ENCODE measurements at places on chromosomes 2 and 18.

GRCh38 chr2:54065411-54065810 is 50.0 kb upstream of the ACYP2 start:
- no peak for DNase-seq

- no peak for DNase-seq
Observed at GRCh38 chr2:9220201-9220600, 13.6 kb downstream of the ASAP2 start.

DNA sequence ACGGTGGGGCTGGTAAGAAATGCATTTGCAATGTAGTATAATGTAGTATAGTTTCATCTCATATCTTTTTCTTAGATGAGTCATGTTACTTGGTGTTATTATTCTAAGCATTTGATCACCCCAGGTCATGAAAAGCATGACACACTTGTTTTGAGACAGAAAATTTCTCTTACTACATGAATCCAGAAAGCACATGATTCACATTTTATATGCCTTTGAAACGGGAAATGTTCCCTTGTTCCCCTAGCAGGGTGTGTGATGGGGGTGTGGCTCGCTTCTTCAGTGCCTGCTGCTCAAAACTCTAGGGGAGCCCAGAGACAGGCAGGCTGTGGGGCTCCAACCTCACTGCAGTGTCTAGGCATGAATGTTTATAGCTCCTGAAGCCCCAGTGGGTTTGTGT is 116.0 kb upstream of the RAB27B start:
- no peak for DNase-seq

DNA sequence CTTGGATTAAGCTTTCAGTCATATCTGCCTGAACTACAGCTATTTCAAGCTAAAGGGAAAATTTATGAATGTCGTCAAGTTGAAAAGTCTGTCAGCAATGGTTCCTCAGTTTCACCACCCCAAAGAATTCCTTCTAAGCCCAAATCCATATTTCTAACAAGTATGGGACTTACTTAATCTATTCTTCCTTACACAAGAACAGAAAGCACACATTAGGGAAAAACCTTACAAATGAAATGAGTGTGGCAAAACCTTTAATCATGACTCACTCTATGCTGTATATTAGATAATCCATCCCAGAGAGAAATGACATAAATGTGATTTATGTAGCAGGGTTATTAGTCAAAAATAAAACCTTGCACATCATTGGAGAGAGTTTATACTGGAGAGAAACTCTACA is 78.9 kb downstream of the RAB31 start:
- no peak for DNase-seq

GRCh38 chr2:168037778-168038177 is 209.6 kb downstream of the STK39 start:
- DNase-seq: no peak

- peak; percentile 3 for DNase-seq
Observed at GRCh38 chr2:187497858-187498463, 49.9 kb upstream of the CALCRL start.

- no peak for DNase-seq
Observed at GRCh38 chr18:63207835-63208234, 111.7 kb downstream of the BCL2 start.

DNA sequence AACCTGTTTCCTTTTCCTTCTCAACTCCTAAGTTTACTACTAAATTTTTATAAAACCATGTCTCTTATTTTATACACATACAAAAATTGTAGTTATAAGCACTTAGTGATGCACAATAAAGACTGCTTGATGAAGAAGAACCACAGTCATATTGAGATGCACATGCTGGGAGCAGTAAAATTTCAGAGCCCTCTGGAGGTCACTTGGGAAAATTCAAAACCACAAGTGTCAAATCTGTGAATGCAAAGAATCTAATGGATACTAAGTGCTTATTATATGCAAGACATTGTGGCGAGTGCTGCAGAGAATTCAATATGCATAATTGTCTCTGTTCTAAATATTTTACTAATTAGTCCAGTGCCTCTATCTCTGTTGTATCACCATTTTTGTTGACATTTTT is 180.5 kb downstream of the VWC2L start:
- peak; percentile 45 for DNase-seq

DNA sequence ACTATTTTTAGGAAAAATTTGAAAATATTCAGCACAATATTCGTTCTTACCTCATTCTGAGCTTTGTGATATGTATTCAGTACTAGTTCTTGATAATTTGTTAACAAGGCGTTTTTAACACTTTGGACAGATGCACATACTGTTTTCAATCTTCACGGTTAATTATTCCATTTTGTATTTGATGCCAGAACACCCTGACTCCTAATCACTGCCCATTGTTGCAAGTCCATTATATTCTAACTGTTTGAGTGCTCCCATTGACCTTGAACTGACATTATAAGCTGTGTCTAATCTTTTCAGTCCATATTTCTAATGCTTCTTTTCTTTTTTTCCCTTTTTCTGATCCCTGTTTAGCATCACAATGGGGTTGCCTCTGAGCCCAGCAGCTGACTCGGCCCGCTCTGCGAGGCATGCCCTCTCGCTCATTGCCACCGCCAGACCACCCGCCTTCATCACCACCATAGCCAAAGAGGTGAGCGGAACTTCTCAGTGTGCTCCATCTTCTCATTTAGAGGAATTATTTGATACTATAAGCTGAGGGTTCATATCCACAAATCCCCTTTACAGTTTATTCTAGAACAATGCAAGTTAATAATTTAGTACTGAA is 211.3 kb upstream of the BOD1L2 start:
- no peak for DNase-seq

DNA sequence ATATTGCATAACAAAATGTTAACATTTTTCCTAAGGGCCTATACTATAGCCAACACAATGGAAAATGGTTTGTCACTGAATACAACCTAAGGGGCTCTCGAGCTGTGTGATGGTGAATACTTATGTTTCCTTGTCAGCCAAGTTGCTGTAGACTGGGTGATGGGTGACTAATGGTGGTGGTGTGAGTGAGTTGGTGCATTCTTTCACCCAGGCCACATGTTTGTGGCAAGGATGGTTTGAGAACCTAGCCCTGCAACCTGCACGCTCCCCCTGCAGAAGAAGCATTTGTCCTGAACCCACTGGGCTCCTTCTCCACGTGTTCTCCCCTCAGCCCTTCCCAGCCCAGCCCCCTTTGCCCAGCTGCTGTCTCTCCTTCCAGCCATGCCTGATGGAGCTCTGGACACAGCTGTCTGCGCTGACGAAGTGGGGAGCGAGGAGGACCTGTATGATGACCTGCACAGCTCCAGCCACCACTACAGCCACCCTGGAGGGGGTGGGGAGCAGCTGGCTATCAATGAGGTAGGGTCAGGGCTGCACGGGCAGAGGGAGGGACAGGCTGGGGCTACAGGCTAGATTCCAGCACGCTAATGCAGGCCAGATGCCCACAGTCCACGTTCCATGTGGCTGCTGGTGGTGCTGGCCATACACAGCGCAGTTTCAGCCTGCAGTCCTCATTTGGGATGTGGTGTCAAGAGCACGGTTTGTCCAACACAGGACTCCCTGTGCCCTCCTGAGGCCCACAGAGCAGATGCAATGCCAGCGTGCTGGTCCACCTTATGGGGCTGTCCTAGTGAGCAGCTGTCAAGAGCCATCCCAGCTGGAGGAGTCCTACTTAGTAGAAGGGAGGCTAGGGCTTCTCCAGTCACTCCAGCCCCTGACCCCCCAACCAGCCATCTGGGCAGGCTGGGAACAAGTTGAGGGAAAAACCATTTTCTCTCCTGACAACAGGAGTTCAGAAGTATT is 65.4 kb downstream of the FAM168B start:
- no peak for DNase-seq

GRCh38 chr18:11669948-11670275 is 19.2 kb upstream of the GNAL start:
- no peak for DNase-seq

- no peak for DNase-seq
Observed at GRCh38 chr2:167005096-167005495, 116.8 kb downstream of the XIRP2 start.

GRCh38 chr2:172698041-172698863 is 37.4 kb upstream of the RAPGEF4 start:
- DNase-seq: no peak

DNA sequence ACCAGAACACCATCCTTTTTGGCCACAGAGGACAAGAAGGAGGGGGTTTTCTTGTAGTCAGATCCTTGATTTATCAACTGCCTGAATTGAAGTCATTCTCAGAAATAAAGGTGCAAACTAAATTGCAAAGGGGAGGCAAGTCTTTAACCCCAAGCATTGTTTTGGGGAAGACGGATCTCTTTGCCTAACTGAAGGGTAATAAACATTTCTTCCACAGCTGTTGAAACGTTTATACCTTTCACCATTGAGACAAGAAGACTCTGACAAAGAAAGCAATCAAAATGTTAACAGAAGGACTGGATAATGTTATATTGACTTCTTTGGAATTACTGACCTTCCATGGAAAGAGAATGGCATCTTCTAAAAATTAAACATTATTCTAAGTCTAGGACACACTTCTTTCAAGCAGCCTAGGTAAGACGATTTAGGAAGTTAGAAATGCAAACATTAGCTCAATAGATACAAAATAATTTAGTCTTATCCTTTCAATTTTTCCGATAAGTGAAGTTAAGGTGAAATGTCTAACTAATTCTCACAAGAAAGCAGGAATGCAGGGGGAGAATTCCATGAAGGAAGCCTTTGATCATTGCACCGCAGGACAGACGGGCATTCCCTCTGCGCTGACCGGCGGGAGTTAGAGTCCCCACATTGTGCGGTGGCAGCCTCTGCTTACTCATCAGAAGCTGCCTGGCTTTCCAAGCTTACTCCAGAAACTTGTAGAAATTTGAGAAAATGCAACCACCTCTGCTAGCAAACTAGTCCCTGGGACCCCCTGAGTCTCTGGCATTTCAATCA is 69.4 kb upstream of the COPS8 start:
- DNase-seq: no peak

GRCh38 chr18:75127143-75128021 is 81.6 kb downstream of the PTGR3 start:
- no peak for DNase-seq

- DNase-seq: no peak
Observed at GRCh38 chr2:79723830-79724229, 211.0 kb downstream of the CTNNA2 start.

- no peak for DNase-seq
Observed at GRCh38 chr2:85913884-85914881, 25.4 kb upstream of the ST3GAL5 start.

DNA sequence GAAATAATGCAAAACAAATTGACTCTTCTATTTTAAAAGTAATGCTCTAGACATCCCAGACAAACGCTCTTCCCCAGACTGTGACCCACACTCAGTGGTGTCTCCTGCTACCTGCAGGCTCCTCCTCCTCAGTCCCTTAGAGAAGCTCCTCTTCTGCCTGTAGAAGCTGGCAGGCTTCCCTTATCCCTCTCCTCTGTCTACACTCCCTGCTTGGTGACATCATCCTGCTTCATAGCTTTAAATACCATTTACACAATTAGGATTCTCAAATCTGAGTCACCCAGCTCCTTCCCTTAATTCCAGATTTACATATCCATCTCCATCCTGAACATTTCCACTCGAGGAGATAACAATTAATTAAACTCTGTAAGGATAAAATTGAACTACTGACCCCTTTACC is 167.9 kb downstream of the FBXO15 start:
- no peak for DNase-seq

DNA sequence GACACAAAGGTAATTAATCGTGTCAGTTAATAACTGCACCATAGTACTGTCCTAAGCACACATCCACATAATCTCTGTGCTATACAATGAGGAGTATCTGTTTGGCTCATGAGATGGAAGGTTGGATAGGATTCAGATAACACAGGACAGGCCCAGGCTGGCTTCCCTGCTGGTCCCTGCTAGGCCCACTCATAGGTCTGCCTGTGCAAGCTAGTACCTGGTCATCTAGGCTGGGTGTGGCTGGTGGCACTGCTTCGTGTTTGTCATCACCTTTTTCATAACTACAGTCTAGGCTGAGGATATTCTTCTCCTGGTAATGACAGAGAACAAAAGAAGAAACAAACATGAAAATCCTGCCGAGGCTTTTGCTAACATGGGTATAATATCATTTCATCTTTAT is 392.8 kb downstream of the TRIB2 start:
- DNase-seq: no peak

- no peak for DNase-seq
Observed at GRCh38 chr2:233060501-233060979, 398 bp downstream of the INPP5D start.

DNA sequence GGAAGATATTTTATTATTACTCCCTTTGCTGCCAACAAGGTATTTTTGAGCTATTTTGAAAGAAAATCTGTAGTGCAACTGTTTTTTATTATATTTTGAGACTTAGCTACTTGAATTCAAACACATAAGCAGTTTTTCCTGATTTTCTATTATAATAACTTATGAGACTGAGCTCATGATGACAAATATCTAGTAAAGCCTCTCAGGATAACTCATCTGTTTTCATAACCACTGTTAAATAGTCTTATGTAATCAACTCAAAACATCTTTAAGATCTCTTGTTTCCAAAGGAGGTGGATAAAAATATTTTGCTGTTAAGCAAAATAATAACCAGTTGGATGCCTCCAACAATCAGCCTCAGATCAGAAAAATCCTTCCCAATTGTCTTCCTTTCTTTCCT is 21.9 kb upstream of the PPP1CB start:
- no peak for DNase-seq

- DNase-seq: peak; percentile 45
Observed at GRCh38 chr18:21134895-21135294, 23.3 kb upstream of the ROCK1 start.

GRCh38 chr2:224847381-224847780 is 131.2 kb upstream of the CCDC195 start:
- DNase-seq: no peak
